ENCODE measurements at places on chromosomes 16 and 17.

GRCh38 chr16:62661435-62661834, 625.2 kb upstream of the CDH8 start:
- DNase-seq: no peak

- no peak for DNase-seq
Observed at GRCh38 chr17:1267471-1267943, 2.7 kb upstream of the BHLHA9 start.

- no peak for DNase-seq
Observed at GRCh38 chr16:4795828-4796572, 831 bp downstream of the SMIM22 start.

GRCh38 chr17:38353086-38353604, 1.5 kb downstream of the SOCS7 start:
- DNase-seq: no peak

GRCh38 chr17:74082886-74083285, 120.6 kb upstream of the RPL38 start:
- DNase-seq: no peak

DNA sequence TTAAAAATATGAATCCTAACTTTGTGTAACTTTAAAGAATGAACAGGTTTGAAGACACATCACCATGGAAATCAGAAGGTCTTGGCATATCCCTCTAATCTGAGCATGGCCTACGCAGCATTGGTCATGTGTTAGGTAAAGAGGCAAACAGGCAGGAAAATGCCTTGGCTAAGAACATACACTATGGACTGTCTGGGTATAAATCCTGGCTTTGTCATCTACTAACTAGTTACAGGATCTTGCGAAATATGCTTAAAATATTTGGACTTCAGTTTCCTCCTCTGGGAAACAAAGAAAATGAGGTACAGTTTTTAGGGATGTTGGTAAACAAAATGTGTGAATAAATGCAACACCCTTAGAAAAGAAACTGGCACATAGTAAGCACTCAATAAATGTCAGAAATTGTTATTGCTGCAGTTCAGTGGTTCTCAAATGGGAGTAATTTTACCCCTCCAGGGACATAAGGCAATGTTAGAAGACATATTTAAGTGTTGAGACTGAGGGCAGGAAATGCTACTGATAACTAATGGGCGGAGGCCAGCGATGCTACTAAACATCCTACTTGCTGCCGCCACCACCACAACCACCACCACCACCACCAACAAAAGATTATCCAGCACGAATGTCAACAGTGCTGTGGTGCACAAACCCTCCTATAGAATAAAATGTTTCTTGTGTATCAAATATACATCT, 770.8 kb upstream of the SOX9 start:
- DNase-seq: no peak

GRCh38 chr17:50667259-50668024, 32.8 kb downstream of the ABCC3 start:
- DNase-seq: no peak

DNA sequence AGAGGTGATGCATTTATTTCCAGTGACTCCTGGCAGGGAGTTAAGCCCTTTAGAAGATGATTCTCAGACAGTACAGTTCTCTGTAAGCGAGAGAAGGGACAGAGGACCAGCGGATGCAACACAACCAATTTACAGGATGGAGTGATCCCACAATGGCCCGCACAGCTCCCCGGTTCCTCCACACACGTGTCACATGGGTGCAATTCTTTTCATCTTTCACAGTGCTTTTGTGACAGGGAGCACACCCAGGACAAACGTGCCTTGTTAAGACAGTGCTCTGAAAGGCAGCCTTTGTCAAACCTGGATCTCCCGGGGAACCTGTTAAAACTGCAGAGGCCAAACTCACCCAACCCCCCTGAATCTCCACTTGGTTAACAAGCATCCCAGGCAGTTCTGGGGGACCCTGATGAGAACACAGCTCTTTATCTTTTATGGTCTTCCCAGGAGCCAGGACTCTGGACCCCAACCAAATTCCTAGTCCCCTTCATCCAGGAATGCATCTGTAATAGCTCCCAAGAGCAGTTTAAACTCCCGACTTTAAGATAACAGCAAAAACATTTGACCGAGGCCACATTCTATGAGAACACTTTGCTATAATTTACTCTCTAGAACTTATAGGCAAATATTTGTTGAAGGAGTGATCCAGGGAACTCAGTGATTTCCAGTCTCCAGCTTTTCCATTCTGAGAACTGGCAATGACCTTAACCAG, 134.9 kb upstream of the CDH5 start:
- no peak for DNase-seq

DNA sequence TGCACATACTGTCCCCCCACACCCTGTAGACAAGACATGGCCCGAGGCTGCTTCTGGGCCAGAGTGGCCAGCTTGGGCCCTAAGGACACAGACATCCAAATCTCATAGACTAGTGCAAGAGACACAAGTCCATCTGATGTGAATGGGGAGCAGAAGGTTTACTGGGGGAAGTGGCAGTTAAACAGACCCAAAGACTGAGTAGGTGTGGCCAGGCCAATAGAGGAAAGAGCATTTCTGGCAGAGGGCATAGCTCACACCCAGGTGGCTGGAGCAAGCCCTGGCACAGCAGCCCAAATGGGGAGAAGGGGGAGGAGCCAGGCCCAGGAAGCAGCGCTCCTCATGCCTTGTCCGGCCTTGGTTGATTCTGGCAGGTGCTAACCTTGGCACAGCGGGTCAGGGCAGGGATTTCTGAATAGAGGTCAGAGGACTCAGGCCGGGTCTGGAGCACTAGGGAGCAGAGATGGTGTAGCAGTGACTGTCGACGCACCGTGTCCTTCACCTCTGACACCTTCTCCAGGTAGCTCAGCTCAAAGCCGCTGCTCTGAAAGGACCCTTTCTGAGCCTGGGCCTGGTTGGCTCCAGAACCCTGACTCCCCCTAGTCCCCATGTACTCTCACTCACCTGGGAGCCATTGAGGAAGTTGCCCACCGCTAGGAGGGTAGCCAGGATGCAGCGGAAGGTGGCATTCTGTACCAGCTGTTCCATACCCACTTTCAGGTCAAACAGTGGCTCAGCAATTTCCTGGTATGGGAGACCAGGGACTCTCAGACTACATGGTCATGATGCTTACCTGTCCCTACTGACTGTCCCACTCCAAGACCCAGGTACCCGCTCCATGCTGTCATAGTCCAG, 4.1 kb downstream of the TMEM208 start:
- DNase-seq: no peak

DNA sequence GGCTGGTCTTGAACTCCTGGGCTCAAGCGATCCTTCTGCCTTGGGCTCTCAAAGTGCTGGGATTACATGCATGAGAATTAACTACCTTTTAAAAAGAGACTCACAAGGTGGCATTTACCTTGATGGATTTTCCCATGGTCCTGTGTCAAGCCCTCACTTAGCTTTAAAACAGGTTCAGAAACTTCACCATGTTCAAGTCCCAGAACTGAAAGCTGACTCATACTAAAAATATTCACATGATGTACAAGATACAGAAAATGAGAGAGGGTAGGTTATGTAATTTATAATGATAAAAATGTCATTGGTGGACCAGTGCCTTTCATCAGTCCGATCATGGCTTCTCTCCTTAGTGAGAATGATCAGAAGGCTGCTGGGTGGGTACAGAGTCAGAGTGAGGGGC, 4.3 kb upstream of the AKAP1 start:
- DNase-seq: no peak

GRCh38 chr16:1317479-1318267, 8.2 kb downstream of the UBE2I start:
- no peak for DNase-seq

- DNase-seq: no peak
Observed at GRCh38 chr17:27153005-27153404, 140.9 kb upstream of the WSB1 start.

DNA sequence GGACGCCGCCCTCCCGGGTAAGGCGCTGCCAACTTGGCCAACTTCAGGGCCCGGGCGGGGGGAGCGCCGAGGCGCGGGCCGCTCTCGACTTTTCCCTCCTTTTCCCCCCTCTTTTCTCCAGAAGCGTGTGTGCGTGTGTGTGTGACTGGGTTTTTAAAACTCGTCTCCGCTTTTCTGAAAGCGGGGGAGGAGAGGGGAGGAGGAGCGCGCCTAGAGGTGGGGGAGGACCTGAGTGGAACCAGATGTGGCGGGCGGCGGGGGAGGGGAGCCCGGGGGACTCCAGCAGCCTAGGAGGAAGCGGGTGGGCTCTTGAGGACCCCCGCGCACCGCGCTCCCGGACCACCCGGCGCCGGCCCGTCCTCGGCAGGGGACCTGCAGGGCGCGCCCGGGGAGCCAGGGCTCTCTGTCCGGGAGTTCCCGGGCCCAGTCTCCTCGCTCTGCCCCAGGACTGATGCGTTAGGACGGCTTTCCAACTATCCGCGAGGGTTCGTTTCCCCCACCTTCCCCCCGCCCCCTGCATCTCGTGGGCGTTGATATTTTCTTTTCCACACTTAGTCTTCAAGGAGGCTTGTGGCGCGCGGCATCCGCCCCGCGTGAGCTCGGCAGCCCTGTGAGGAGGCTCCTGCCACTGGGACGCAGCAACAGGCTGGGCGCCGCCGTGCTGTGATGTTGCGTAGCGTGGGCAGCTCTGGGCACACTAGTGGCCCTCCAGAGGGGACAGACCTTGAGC, 599 bp downstream of the MRC2 start:
- DNase-seq: peak; percentile 44

DNA sequence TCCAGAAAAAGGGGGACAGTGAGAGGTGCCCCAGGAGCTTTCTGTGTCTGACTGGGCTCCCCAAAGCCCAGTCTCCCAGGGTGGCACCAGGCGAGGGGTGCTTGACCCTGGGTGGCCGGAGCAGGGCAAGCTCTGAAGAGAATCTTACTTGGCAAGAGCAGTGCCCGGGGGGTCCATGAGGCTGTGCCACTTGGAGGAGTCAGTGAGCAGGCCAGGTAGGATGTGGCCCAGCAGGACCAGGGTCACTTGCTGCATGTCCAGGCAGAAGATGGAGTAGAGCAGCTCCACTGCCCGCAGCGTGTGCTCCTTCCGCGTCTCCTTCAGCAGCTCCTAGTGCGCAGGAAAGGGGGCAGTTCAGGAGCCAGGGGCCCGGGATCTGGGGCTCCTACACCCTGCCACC, 7.3 kb downstream of the CSF3 start:
- DNase-seq: no peak

- no peak for DNase-seq
Observed at GRCh38 chr16:6375465-6376075, 957.1 kb upstream of the RBFOX1 start.

GRCh38 chr17:7559320-7560171, 996 bp downstream of the TNFSF13 start:
- DNase-seq: no peak

DNA sequence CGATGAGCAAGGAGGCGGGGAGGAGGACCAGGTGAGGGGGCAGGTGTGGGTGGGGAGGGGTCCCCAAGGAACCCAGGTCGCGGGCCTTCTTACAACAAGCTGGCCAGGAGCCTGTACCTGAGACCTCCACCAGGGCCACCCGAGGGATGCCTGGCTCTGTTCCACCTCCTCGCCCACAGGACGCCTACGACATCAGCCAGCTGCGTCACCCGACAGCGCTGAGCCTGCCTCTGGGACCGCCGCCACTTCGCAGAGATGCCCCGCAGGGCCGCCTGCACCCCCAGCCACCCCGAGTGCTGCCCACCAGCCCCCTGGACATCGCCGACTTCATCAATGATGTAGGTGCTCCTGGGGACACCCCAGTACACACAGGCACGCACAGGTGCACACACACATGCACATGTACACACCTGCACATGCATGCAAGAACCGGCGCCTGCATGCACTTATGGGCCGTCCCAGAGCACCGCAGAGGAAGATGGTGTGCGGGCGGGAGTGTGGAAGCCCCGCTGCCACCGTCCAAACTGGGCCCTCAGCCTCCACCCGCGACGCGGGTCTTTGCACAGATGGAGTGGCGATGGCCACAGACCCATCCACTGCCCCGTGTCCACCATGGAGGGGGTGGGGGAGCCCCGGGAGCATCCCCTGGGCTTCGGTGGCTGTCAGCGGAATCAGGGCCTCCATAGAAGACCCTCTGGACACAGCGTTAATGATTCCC, 6.6 kb downstream of the SLC22A31 start:
- DNase-seq: no peak

DNA sequence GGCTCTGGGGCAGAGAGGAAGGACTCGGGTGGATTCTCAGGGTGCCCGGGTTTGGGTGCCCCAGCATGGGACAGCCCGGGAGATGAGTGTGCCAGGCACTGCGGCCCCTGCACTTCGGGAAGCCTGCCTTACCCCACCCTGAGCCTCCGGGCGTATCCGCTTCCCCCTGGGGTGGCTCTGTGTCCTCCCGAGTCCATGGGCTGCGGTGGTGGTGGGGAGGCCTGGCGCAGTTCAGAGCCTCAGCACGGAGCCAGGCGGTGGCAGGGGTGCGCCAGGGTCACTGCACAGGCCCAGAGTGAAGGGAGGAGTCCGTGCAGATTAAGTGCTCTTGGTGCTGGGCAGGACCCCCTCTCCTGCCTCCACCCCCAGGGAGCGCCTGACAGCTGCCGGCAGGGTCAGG, 20.7 kb downstream of the MYBBP1A start:
- no peak for DNase-seq

- no peak for DNase-seq
Observed at GRCh38 chr16:73572135-73572828, 524.4 kb upstream of the ZFHX3 start.

DNA sequence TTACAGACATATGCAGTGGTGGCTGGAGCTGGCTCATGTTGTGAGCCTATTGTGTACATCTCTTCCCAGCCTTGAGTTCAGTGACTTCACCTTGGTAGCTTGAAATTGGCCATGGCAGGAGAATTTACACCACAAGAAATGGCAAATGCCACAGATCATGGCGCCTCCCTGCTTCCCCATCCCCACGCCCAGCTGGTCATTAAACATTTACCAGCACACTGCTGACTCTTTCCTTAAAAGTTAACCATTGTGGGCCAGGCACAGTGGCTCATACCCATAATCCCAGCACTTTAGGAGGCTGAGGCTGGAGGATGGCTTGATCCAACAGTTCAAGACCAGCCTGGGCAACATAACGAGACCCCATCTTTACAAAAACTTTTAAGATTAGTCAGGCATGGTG, 22.6 kb upstream of the ITGB4 start:
- DNase-seq: no peak

- no peak for DNase-seq
Observed at GRCh38 chr17:74861662-74862107, 2.0 kb upstream of the GRIN2C start.

- DNase-seq: no peak
Observed at GRCh38 chr16:17241264-17241835, 229.4 kb downstream of the XYLT1 start.

Data from activated CD4-positive, alpha-beta T cell treated with anti-CD3 and anti-CD28 coated beads, Interleukin-2, amount 50 U/mL, for 4 hours (primary cell).